Activated CD4-positive, alpha-beta T cell treated with anti-CD3 and anti-CD28 coated beads, Interleukin-2, amount 10 ng/mL, durations not matched to agents 7 days and 5 days (primary cell): ENCODE measurements at places on chromosomes 4 and X. TPM values are rescaled to one million over a fixed set of nuclear protein-coding genes. Genes with fewer than 3 reads are reported as not detected.

SETD7 gene
- total RNA-seq, result 5.8 TPM

SYTL5 gene
- not detected for total RNA-seq

FGFBP2 gene
- 6.3 TPM for total RNA-seq

TMEM184C gene
- 19.2 TPM for total RNA-seq

EFHC2 gene
- 2.2 TPM for total RNA-seq

PPEF1 gene
- total RNA-seq, result not detected

TRIM75 gene
- total RNA-seq, result not detected

MAGEA8 gene
- not detected for total RNA-seq

CNGA1 gene
- total RNA-seq, result not detected

PDK3 gene
- total RNA-seq, result 28.2 TPM

LNX1 gene
- total RNA-seq, result not detected
